ENCODE measurements at places on chromosomes 3 and 15. TPM values are rescaled to one million over a fixed set of nuclear protein-coding genes. Genes with fewer than 3 reads are reported as not detected.

GRCh38 chr15:29622637-29623036 is 199.6 kb downstream of the TJP1 start:
- H3K4me1 ChIP-seq: no peaks in the 10 kb centered on the region
- DNase-seq: no peak
- no peak overlapping the region for H3K27ac ChIP-seq
- H3K27me3 ChIP-seq: no peaks in the 10 kb centered on the region
- no peak overlapping the region for H3K4me3 ChIP-seq
- no peaks in the 10 kb centered on the region for H3K36me3 ChIP-seq

DNA sequence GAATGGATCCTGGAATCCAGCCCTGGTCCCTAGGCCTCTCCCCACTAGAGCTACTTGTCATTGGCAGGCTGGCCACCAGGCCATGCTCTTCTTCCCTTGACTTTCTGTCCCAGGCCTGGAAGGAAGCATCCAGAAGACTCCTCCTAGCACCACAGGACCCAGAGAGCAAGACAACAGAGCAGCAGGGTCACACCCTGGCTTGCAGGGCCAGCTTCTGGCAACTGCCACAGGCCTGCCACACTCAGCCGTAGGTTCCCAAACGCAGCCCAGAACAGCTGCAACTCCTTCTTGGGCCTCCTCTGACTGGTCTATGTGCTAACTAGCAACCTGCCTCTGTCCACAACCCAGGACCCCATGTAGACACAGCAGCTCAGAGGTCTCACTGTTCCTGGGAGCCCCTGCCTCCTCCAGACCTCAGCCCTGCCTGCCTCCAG is 36.8 kb upstream of the RPL32 start:
- no peak for DNase-seq
- no peak overlapping the region for H3K4me3 ChIP-seq
- peaks cover 28% of the 10 kb centered on the region for H3K27me3 ChIP-seq
- H3K27ac ChIP-seq: no peak overlapping the region
- H3K4me1 ChIP-seq: no peaks in the 10 kb centered on the region

The VEPH1 gene
- total RNA-seq: not detected

- DNase-seq: no peak
- H3K27ac ChIP-seq: no peak overlapping the region
- H3K27me3 ChIP-seq: peaks cover 43% of the 10 kb centered on the region
- no peaks in the 10 kb centered on the region for H3K36me3 ChIP-seq
- peaks cover 5% of the 10 kb centered on the region for H3K4me1 ChIP-seq
Observed at GRCh38 chr3:190122198-190122771, 1.6 kb upstream of the P3H2 start.

GRCh38 chr3:122298239-122298638 is 26.8 kb upstream of the CSTA start:
- peaks cover 2% of the 10 kb centered on the region for H3K27me3 ChIP-seq
- no peaks in the 10 kb centered on the region for H3K36me3 ChIP-seq
- no peak overlapping the region for H3K27ac ChIP-seq
- peaks cover 28% of the 10 kb centered on the region for H3K4me1 ChIP-seq

- no peak overlapping the region for H3K27ac ChIP-seq
- no peaks in the 10 kb centered on the region for H3K36me3 ChIP-seq
- H3K27me3 ChIP-seq: peaks cover 8% of the 10 kb centered on the region
- DNase-seq: no peak
- no peak overlapping the region for H3K4me3 ChIP-seq
Observed at GRCh38 chr3:156307704-156308103, 187.3 kb downstream of the KCNAB1 start.

- no peaks in the 10 kb centered on the region for H3K27me3 ChIP-seq
- no peak for DNase-seq
- peaks cover 84% of the 10 kb centered on the region for H3K4me1 ChIP-seq
- peak overlapping the region; percentile 85 for H3K27ac ChIP-seq
- H3K36me3 ChIP-seq: peaks cover 53% of the 10 kb centered on the region
Observed at GRCh38 chr3:45942051-45942825, 1.0 kb upstream of the CXCR6 start.

The GOLGA8O gene
- total RNA-seq: 3.3 TPM

GRCh38 chr3:45659661-45660566 is 29.3 kb upstream of the SACM1L start:
- H3K27me3 ChIP-seq: no peaks in the 10 kb centered on the region
- H3K36me3 ChIP-seq: peaks cover 4% of the 10 kb centered on the region
- no peak for DNase-seq

GRCh38 chr3:170164717-170165116 is 16.8 kb downstream of the PHC3 start:
- no peak overlapping the region for H3K4me3 ChIP-seq
- peaks cover 44% of the 10 kb centered on the region for H3K4me1 ChIP-seq
- H3K27ac ChIP-seq: peak overlapping the region; percentile 35
- H3K36me3 ChIP-seq: peaks cover 46% of the 10 kb centered on the region

- no peaks in the 10 kb centered on the region for H3K36me3 ChIP-seq
- H3K4me3 ChIP-seq: no peak overlapping the region
- DNase-seq: no peak
- H3K27me3 ChIP-seq: peaks cover 36% of the 10 kb centered on the region
Observed at GRCh38 chr3:134364061-134364935, 9.9 kb downstream of the AMOTL2 start.

DNA sequence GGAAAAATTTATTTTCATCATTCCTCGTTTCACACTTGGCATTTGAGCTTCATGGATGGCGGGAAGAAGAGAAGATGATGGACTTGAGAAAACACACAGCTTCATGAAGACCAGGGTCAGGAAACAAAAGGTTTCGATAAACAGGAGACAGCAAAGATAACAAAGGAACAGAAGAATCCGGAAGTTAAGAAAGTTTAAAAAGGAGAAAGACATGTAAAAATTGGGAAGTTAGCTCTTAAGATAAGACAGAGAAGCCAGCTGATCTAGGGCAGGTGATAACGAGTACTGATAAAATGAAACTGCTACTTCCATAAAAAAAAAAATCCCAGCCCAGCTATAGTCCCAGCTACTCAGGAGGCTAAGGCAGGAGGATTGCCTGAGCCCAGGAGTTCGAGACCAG is 23.9 kb downstream of the IL5RA start:
- no peak for DNase-seq
- no peaks in the 10 kb centered on the region for H3K4me1 ChIP-seq

GRCh38 chr3:27500035-27500434 is 15.9 kb upstream of the SLC4A7 start:
- DNase-seq: no peak
- H3K36me3 ChIP-seq: no peaks in the 10 kb centered on the region
- H3K27ac ChIP-seq: no peak overlapping the region
- H3K4me1 ChIP-seq: peaks cover 6% of the 10 kb centered on the region
- H3K27me3 ChIP-seq: no peaks in the 10 kb centered on the region
- no peak overlapping the region for H3K4me3 ChIP-seq

- H3K27me3 ChIP-seq: peaks cover 71% of the 10 kb centered on the region
- peaks cover 16% of the 10 kb centered on the region for H3K4me1 ChIP-seq
- no peak overlapping the region for H3K27ac ChIP-seq
- H3K4me3 ChIP-seq: no peak overlapping the region
Observed at GRCh38 chr15:96353930-96354730, 23.6 kb downstream of the NR2F2 start.

DNA sequence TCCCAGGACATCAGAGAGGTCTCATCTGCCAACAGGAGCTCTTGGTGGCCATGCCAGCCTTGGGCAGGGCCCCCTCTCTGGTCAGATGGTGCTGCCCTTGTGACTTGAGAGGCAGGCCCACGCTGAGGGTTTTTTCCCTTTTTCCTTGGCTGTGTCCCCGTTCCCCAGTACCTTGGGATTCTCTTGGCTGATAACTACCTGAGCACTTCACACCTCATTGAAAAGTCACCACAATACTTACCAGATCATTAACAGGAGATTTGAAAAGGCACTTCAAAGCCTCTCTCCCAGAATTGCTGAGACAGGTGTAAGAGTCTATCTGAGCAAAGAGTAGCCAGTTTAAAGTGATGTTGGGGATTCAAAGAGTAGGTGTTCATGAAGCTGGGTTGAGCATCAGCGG is 15.1 kb upstream of the TMEM158 start:
- no peaks in the 10 kb centered on the region for H3K4me1 ChIP-seq
- DNase-seq: no peak
- H3K4me3 ChIP-seq: no peak overlapping the region
- peaks cover 17% of the 10 kb centered on the region for H3K27me3 ChIP-seq

The HRG gene
- not detected for total RNA-seq

DNA sequence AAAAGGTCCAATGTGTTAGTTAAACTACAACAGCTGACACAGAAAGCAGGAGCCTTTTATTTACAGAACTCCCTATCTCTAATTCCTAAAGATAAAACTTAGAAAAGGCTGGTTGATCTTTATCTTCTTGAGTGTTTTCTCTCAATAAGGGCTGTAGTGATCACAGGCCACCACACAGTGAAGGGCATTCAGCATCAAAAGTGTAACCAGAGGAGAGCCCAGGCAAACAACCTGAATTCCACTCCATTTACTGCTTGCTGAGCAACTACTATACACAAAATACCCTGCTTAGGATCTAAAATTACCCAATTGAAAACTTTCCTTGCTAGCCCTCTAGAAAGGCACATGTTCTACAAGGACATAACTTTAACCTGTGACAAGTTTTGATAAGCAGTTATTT is 122.7 kb downstream of the MEIS2 start:
- H3K4me1 ChIP-seq: no peaks in the 10 kb centered on the region
- no peak overlapping the region for H3K4me3 ChIP-seq
- no peaks in the 10 kb centered on the region for H3K27me3 ChIP-seq
- H3K27ac ChIP-seq: no peak overlapping the region
- no peak for DNase-seq
- no peaks in the 10 kb centered on the region for H3K36me3 ChIP-seq

The AMIGO3 gene
- total RNA-seq: not detected

GRCh38 chr3:57848177-57848738 is 92.1 kb downstream of the SLMAP start:
- peaks cover 1% of the 10 kb centered on the region for H3K36me3 ChIP-seq
- H3K4me1 ChIP-seq: no peaks in the 10 kb centered on the region
- no peak overlapping the region for H3K4me3 ChIP-seq
- no peak for DNase-seq
- no peaks in the 10 kb centered on the region for H3K27me3 ChIP-seq
- no peak overlapping the region for H3K27ac ChIP-seq

DNA sequence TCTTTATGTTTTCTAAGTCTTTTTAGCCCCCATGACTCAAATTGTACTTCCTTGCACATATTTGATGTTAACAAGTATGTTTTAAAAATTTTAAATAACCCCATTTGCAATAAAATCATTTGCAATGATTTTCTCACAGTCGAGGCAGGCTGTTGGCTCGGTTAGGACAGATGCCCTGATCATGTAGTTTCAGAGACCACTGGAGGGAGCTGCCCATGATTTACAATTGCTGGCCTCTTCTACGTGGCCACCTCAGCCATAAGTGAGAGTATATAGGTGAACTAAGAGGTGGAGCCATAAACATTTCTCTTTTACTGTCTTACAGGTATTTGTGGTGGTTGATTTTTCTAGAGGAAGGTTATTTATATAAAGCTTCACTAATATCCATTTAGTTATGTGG is 1.7 kb downstream of the DTWD1 start:
- H3K4me3 ChIP-seq: peak overlapping the region; percentile 85
- no peaks in the 10 kb centered on the region for H3K27me3 ChIP-seq
- H3K4me1 ChIP-seq: peaks cover 40% of the 10 kb centered on the region
- H3K27ac ChIP-seq: no peak overlapping the region

GRCh38 chr15:63699101-63699785 is 102.1 kb downstream of the FBXL22 start:
- DNase-seq: no peak
- H3K27ac ChIP-seq: no peak overlapping the region
- H3K27me3 ChIP-seq: no peaks in the 10 kb centered on the region
- H3K36me3 ChIP-seq: peaks cover 27% of the 10 kb centered on the region

The CHRFAM7A gene
- total RNA-seq: not detected

The GPD1L gene
- total RNA-seq: 16.3 TPM

DNA sequence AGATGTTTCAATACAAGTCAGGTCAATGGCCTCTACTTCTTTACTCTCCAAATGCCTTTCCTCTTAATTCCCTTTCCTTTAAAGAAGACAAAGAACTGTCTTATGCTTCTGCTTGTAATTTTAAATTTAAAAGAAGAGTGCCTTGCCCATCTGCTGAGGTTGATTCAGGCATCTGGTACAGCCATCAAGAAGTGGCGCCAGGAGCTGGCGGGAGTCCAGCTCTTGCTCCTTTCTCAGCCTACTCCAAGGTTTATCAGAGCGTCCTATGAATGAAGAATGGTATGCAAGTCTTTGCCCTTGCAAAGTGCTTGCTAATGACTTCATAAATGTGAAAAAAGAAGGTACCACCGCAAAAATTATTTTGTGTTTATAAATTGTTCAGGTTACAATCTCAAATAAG is 294.6 kb upstream of the TGFBR2 start:
- H3K4me3 ChIP-seq: no peak overlapping the region
- H3K4me1 ChIP-seq: no peaks in the 10 kb centered on the region
- H3K27me3 ChIP-seq: no peaks in the 10 kb centered on the region
- DNase-seq: no peak
- H3K36me3 ChIP-seq: peaks cover 1% of the 10 kb centered on the region

GRCh38 chr3:113829576-113830354 is 8.8 kb upstream of the GRAMD1C start:
- no peak overlapping the region for H3K4me3 ChIP-seq
- H3K27ac ChIP-seq: no peak overlapping the region
- DNase-seq: no peak
- peaks cover 5% of the 10 kb centered on the region for H3K36me3 ChIP-seq
- H3K4me1 ChIP-seq: peaks cover 9% of the 10 kb centered on the region

- no peak for DNase-seq
- no peak overlapping the region for H3K27ac ChIP-seq
- no peaks in the 10 kb centered on the region for H3K27me3 ChIP-seq
Observed at GRCh38 chr3:126867190-126867862, 115.6 kb upstream of the PLXNA1 start.

DNA sequence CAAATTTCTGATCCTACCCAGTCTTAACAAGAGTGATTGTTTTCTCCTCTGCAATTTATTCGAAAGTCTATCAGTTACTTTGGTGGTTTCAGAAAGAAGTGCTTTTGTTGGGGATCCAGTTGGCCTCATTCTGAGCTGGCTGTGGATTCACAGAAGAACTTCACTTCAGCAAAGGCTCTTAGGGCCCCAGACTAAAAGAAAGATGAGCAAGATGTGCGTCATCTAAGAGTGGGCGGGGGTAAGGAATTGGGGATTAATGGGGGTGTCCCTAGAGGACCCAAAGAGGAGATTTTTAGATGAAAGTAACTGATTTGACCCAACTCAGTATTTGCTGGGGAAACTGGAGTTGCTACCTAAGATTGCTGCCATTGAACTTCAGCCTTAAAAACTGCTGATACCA is 63.9 kb upstream of the TSEN2 start:
- H3K36me3 ChIP-seq: no peaks in the 10 kb centered on the region
- peaks cover 2% of the 10 kb centered on the region for H3K27me3 ChIP-seq
- H3K4me1 ChIP-seq: peaks cover under 1% of the 10 kb centered on the region
- DNase-seq: no peak
- no peak overlapping the region for H3K4me3 ChIP-seq
- H3K27ac ChIP-seq: no peak overlapping the region

DNA sequence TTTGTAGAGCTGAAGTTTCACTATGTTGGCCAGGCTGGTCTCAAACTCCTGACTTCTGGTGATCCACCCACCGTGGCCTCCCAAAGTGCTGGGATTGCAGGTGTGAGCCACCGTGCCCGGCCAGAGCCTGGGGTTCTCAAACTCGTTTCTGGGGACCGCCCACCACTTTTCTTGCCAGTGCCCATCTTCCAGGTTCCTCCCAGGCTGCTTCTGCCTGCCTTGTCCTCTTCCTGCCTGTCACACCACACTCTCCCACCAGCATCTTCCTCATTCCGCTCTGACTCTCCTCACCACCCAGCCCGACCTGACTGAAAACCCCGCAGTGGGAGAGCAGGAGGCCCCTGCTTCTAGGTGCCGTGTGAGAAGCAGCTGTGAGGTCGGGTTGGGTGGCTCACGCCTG is 3.1 kb upstream of the DYNLT2B start:
- H3K27ac ChIP-seq: no peak overlapping the region
- DNase-seq: no peak
- H3K4me3 ChIP-seq: peak overlapping the region; percentile 53
- H3K27me3 ChIP-seq: peaks cover 3% of the 10 kb centered on the region
